Stimulated activated CD4-positive, alpha-beta T cell treated with anti-CD3 and anti-CD28 coated beads, Interleukin-1b, Interleukin-23, amount 100 ng/mL, for 24 hours (primary cell): ENCODE measurements at places on chromosomes 5 and 9.
A peak's percentile ranks its signal among the peaks of the same experiment; 100 is the strongest.

GRCh38 chr9:110578575-110579033, 937 bp downstream of the SVEP1 start:
- DNase-seq = no peak

DNA sequence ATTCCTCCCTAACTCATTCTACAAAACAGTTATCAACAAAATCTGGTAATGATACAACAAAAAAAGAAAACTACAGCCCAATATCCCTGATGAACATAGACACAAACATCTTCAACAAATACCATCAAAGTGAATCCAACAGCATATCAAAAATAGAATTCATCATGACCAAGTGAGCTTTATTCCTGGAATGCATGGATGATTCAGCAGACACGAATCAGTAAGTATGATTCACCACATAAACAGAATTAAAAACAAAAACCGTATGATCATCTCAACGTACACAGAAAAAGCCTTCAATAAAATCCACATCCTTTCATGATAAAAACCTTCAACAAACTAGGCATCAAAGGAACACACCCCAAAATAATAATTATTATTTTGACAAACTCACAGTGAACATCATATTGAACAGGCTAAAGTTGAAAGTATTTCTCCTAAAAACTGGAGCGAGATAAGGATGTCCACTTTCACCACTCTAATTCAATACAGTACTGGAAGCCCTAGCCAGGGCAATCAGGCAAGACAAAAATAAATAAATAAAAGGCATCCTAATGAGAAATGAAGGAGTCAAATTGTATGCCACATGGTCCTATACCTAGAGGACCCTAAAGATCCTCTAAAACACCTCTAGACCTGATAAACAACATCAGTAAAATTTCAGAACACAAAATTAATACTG, 305.1 kb upstream of the RGMB start:
- DNase-seq = no peak

- peak; percentile 80 for DNase-seq
Measured at GRCh38 chr5:132064738-132065331, 4.4 kb downstream of the IL3 start.

- DNase-seq = no peak
Measured at GRCh38 chr9:113541019-113541900, 77.7 kb downstream of the RGS3 start.

DNA sequence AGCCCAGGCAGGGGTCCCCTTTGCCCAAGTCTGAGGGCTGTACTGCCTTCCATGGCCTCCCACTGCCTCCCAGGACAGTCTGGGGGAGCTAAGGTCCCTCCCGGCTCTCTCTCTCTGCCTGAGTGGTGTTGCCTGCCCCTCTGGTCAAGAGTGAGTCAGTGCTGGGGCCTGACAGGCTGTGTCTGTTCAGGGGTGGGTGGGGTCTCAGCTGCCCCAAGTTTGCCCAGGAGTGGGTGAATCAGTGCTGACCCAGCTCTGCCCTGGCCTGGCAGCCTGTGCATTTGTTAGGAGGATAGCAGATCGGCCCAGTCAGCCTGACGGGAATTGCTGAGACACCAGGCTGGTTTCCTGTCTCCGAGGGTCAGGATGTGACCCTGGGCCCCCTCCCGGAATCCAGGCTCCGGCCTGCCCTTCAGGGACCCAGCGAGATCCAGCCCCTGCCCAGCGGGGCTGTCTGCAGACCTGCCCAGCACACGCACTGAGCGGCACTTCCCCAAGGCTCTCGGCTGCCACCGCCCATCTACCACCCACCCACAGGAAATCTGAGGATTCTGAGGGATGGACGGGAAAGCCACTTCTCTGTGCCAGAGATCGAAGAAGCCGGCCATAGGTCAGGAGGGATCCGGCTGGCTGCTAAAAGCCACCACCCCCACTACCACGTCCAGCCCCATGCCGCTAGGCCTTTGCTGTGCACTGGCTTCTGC, 15.9 kb downstream of the ENG start:
- DNase-seq = no peak

- DNase-seq = no peak
Measured at GRCh38 chr5:124725622-124726258, 20.7 kb downstream of the ZNF608 start.

GRCh38 chr5:2326601-2327000, 424.9 kb downstream of the IRX2 start:
- no peak for DNase-seq

GRCh38 chr9:113502427-113503034, 39.0 kb downstream of the RGS3 start:
- DNase-seq = no peak

GRCh38 chr5:53350368-53350767, 130.1 kb upstream of the FST start:
- DNase-seq = no peak

DNA sequence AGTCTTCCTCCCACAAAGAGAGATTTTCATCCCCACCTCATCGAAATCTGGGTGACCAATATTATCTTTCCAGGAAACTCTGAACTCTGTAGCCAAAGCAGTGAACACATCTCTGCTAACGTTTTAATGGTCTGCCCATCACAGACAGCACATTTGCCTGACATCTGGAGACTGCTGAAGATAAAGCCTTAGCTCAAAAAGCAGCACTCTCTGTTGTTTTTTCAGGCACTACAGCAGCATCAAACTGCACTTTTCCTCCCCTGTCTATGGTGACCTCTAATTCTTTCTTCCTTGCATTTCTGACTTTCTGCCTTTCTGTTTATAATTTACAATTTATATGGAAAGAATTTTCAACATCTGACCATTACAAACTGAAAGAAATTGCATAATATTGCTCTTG, 66.8 kb downstream of the RAB3C start:
- DNase-seq = no peak

- DNase-seq = no peak
Measured at GRCh38 chr9:80881320-80881719, 808.0 kb downstream of the TLE1 start.

- DNase-seq = no peak
Measured at GRCh38 chr9:8769153-8769552, 969.6 kb upstream of the DMAC1 start.

DNA sequence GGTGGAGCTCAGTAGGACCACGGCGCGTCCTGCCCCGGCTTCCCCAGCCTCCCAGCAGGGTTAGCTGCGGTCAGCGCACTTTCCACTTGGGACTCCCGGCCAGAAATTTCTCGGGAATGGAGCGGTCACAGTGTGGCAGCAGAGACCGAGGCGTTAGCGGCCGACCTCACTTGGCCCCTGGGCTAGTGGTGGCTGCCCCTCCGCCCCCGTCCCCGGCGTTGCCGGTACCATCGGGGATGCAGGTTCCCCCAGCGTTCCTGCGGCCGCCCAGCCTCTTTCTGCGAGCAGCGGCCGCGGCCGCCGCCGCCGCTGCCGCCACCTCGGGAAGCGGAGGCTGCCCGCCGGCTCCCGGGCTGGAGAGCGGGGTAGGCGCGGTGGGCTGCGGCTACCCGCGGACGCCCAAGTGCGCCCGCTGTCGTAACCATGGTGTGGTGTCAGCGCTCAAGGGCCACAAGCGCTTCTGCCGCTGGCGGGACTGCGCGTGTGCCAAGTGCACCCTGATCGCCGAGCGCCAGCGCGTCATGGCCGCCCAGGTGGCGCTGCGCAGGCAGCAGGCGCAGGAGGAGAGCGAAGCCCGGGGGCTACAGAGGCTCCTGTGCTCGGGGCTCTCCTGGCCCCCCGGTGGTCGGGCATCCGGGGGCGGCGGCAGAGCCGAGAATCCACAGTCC, 460 bp downstream of the DMRTA1 start:
- DNase-seq = peak; percentile 17

DNA sequence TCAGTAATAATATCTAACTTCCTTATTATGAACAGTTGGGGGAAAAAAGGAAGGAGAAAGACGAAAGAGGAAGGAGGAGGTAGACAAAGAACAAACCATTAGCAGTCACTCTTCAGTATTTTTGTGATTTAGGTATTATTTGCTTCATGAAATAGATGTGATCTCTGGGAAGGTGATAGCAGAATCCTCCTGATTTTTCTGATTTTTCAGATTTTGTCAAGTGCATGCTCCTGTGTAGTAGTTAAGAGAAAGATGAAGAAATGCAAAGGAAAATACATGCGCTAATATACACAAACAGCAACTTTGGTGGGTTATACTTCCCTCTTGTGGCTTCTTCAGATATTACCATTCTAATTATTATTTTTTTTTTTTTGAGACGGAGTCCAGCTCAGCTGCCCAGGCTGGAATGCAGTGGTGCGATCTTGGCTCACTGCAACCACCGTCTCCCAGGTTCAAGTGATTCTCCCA, 31.6 kb downstream of the LMNB1 start:
- no peak for DNase-seq

DNA sequence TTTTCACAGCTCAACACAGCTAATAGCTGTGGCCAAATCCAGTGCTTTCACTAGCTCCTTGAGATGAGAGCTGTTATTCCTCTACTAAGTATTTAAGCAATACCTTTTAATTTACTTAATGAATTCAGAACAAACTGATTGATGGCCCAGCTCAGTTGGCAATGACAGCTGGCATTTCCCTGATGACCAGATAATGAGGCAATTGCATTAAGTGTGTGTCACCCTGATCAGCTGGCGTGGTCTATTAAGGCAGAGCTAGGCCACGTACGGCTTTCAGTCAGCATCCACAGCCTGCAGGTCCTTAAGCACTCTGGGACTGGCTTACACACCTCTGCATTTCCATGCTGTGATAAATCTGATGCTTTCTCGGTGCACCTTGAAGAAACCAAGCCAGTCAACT, 34.4 kb downstream of the TTLL11 start:
- no peak for DNase-seq

DNA sequence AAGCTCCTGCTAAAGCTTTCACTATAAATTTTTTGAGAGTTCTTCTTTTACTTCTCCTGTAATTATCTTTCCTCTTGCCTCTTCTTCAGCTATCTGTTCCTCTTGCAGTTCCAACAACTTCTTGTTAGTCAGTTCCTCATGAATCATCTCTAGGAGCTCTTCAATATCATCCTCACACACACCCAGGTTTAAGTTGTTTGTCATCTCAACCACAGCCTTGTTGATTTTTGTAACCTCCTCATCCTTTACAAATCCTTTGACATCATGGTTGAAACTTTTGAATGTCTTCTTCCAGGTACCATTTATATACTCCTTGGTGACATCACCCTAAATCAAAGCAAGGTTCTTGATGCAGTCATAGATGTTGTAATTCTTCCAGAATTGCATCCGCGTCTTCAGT, 106.3 kb upstream of the MAMDC2 start:
- no peak for DNase-seq

GRCh38 chr5:180171568-180172094, 37.4 kb downstream of the RASGEF1C start:
- no peak for DNase-seq

- DNase-seq = no peak
Measured at GRCh38 chr9:69223605-69224004, 49.5 kb downstream of the TJP2 start.

DNA sequence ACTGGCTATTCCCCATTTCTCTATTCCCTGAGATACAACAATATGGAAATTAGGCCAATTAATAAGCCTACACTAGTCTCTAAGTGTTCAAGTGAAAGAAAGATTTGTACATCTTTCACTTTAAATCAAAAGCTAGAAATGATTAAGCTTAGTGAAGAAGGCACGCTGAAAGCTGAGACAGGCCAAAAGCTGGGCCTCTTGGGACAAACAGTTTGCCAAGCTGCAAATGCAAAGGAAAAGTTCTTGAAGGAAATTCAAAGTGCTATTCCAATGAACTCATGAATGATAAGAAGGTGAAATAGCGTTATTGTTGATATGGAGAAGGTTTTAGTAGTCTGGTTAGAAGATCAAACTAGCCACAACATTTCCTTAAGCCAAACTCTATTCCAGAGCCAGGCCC, 256.2 kb downstream of the ZSWIM6 start:
- DNase-seq = no peak

DNA sequence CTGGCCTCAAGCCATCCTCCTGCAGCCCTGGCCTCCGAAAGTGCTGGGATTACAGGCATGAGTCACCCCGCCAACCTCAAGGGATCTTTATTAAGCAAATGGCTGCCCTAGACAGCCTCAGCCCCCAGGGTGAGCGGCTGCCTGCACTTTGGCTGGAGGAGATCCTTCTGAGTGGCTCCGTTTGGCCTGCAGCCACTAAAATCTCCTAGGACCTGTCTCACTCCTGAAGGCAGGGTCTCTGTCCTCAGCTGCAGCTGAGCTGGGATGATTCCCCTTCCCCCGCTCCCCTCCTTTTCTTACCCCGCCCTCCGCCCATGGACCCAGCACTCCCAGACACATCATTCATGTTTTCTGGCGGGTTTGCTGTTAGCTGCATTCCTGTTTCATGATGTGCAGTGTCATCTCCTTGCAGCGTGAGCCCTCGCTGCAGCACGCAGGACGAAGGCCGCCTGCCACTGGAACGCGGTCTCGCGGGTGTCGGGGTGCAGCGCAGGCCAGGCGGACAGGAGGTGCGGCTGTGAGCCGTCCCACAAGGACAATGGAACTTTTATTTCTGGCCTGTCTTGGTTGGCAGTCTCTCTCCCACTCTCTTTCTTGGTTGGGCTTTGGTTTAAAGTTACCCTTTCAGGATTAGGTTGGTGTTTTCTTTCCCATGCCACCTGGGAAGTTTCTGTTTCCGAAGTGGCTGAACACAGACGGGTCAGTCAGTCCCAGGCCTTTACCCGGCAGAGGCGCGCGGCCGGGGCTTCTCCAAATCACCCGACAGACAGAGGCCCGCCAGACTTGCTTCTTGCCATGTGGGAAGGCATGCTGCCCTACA, 137.1 kb downstream of the FOXD1 start:
- no peak for DNase-seq

- DNase-seq = no peak
Measured at GRCh38 chr9:124839612-124840299, 13.5 kb upstream of the WDR38 start.

DNA sequence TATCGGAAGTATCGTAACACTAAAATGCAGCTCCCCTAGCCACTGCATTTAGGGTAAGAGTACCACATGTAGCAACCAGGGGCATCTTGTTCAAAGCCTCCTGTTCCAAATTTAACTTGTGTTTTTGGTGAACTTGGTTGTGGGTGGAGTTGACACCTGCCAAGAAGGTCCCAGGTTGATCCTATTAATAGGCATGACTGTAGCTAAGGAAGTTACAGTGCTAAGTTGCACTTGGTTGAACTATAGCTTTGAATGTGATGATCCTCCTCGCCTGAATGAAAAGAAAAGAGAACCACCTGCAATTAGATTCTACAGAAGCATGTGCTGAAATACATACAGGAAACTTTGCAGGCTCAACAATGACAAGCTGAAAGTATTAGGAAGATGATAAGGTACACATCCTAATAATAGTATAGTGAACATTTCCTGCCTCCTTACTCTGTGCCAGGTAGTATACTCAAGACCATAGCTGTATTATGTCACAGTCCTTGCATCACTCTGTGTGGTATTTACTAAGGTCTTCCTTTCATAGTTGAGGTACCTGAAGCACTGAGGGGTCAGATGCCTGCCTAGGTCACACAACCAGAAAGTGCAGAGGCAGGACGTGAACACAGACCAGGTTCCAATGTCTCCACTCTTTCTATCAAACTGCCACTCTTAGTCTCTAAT, 64.5 kb upstream of the PIP5K1B start:
- no peak for DNase-seq

DNA sequence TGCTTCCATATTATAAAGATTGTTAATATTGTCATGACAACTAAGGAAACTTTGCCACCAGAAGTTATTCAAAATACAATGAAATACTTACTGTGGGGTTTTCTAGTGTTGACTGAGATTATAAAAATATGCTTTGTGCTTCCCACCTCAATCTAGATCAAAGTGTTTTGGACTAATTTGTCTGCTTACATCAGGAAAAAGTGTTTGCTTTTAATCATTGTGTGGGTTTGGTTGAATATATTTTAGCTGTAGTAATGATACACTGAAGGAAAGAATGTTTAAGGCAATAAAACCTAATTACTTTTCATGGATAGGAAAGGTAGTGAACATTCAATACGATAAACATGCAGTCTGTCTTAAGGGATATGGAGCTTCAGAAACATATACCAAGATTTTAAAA, 29.8 kb upstream of the MAN2A1 start:
- DNase-seq = no peak

GRCh38 chr5:33227247-33227646, 213.5 kb upstream of the TARS1 start:
- no peak for DNase-seq
